Head of caudate nucleus (tissue), 42 donors: ENCODE measurements at places on chromosomes 4 and X.

- no peak for DNase-seq
Observed at GRCh38 chr4:6854098-6854744, 55.4 kb upstream of the TBC1D14 start.

DNA sequence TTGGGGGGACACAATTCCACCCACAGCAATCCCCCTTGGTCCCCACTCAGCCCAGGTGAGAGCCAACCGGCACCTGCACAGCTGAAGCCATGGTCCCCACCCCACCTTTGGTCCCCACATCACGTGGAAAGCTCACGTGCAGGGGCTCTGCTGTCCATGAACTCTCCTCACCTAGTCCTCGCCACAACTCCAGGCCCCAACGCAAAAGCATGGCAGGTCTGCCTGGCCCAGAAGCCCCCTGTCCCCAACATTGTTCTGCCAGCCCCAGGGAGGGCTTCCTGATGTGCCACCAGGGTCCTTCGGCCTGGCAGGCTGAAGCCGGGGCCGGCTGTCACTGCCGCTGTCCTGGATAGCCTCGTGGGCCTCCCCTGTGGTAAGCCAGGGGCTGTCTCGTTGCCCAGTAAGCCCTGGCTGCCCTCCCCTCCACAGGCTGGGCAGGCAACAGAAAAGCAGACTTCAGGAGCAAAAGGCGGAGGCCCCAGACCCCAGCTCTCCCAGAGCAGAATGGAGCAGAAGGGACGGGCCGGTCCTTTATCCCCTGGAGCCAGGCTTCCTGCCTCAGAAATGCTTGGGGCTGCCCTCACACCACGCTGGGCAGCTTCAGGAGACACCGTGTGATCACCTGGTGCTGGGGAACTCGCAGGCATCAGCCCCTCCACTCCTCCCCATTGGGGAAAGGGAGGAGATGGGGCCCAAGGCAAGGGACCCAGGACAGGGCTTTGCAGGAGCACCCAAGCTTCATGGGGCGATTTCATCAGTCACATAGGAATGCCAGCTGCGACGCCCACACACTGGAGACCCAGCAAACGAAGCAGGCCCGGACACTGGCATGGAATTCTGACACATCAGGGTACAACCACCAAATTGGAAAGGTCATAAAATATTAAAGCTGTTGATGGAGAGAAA lies 103.7 kb downstream of the ADRA2C start:
- no peak for DNase-seq

DNA sequence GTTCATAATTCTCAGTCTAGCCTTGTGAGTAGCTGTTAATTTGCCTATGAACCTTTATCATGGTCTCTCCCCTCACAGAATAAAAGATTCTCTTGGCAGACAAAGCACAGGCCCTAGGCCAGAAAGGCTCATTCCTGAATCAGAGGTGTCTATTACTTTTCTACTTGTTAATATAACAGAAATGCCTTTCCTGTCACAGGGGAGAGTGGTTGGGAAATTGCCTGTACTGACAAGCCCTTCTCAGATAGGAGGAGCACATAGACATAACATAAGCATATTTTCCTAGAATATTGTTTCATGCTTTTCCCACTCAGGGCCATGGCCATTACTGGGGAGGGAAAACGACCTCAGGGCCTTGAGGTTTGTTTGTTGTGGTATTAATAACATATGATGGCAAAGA lies 308.3 kb downstream of the BMPR1B start:
- no peak for DNase-seq

DNA sequence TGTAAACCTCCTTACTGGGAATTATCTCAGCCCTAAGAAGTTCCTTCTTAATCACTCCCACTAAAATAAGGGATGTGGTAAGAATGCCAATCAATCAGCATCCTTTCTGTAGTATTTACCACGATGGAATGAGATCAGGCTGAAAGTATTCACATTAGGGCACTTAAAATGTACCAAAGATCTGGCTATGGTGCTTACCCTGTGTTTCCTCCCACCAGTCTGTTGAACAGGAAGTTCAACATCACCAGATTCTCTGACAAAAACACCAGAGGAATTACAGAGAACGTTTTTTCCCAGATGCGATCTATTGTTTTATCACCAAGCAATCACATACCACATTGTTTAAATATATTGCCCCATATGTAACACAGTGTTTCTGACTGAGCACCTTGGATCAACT lies 2.1 kb upstream of the CLCN3 start:
- DNase-seq = no peak

DNA sequence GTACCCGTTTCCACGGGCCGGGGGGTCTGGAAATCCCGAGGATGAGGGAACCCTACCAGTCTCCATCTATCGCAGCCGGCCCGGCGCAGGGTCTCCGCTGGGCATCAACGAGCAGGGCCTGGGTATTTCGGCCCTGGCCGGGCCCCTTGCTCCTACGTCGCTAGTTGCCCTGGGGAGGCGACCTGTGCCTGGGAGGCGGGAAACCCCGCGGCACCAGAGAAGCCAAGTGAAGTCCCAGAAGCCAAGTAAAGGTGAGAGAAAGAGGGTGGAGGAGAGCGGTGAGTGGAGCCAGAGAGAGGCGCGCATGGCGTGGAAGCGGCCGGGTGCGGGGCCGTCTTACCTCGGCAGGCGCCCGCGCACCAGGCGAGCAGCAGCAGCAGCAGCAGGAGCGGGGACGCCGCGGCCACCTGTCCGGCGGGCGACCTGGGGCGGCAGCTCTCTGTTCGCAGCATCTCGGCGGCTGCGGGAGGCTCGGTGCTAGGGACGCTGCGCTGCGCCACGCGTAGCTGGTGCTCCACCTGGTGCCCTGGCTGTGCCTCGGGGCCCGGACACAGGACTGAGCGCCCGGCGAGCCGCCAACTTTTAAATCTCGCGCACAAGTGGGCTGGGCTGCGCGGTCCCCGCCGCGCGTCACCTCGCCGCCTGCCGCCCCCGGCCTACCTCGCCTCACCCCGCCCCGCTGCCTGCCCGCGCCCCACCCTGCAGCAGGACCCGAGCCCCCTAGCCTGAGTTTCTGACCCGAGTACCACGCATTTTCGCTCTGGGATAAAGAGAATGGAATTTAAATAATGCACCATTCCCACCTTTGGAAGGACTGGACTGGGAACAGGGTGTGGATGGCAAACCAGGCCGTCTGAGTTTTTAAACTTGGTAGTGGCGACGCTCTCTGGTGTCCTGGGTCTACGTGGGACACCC lies at the start of gene NMU:
TSS of gene NMU (minus strand) at position 558 of the 915 bp plus-strand sequence. CDS start at position 452, 106 bp downstream.
- peak; percentile 47 for DNase-seq

GRCh38 chrX:41377624-41378023 lies 43.7 kb downstream of the DDX3X start:
- no peak for DNase-seq

DNA sequence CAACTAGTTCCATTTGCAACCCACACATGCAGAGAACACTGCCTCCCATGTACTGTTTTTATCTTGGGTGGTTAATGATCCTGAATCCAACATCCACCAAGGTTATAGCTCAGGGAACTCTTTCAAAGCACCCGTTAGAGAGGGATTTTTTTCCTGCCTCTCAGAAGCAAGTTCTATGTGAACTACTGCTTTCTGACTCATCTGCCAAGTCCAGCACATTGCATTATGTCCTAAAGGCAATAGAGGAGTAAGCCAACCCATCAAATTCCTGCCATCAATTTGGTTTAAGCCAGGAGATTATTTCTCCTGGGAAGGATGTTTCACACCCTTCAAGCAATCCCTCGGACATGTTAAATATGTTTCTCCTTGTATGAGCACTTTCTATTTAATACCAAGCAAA lies 334.5 kb downstream of the GASK1B start:
- DNase-seq = no peak

- no peak for DNase-seq
Observed at GRCh38 chrX:131704136-131704695, 160.3 kb downstream of the OR13H1 start.

GRCh38 chr4:76588274-76588673 lies 153.2 kb downstream of the SHROOM3 start:
- no peak for DNase-seq

DNA sequence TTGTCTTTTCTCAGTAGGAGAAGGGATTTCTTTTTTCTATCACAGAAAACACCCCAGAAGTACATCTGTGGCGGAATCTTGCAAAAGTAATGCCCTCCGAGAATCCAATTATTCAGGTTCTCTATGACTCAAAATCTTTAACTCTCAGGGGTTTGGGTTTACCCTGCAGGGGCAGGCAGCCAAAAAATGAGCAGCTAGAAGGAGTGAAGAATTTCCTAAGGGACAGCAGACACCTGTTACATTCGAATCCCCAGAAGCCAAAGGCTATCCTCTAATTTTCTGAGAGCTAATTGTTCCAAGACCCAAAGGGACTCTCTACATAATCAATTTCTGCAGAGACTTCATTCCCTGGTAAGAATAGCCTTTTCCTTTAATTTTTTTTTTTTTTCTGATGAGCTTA lies 27.5 kb upstream of the CBR4 start:
- no peak for DNase-seq

GRCh38 chr4:85399270-85399669 lies 75.7 kb upstream of the ARHGAP24 start:
- no peak for DNase-seq

GRCh38 chr4:19095491-19096046 lies 1074.0 kb upstream of the LCORL start:
- DNase-seq = no peak

DNA sequence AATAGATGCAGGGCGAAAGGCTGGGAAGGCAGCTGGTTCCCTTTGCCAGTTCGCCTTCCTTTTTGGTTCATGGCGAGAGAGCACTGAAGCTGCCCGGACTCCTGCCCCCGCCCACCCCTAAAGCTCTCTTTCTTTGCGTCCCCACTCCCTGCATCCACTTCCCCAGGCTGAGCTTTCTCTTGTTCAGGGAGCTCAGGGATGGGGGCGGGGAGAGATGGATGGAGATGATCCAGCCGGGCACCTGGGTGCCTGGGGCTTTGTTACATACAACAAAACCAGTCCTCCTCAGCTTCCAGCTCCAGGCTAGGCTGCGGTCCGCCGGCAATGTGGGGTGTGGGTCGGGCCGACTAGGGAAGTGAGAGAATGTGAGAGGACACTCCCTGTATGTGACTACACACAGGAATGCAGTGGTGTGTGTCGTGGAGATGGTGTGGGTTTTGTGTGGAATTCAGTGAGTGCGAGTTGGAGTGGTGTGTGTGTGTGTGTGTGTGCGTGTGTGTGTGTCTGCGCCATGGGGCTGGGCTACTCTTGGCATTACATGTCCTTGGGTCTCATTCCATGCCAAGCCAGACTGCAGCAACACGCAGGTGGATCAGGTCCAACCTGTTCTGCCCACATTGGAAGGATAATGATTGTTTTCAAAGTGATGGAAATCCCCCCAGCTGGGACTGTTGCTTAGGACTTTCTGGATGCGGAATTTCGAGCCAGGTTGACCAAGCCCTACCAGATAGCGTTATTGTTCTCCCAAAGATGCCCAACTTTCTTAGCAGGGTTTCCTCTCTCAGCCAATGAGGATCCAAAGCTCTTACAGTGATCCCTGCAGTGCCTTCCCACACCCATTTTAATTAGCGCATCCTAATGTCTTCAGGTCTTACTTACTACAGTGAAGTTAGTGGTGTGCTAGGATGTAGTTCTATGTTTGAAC lies 149.4 kb upstream of the CHRDL1 start:
- DNase-seq = no peak
